ENCODE measurements at places on chromosomes 12 and 14. TPM values are rescaled to one million over a fixed set of nuclear protein-coding genes. Genes with fewer than 3 reads are reported as not detected.

DNA sequence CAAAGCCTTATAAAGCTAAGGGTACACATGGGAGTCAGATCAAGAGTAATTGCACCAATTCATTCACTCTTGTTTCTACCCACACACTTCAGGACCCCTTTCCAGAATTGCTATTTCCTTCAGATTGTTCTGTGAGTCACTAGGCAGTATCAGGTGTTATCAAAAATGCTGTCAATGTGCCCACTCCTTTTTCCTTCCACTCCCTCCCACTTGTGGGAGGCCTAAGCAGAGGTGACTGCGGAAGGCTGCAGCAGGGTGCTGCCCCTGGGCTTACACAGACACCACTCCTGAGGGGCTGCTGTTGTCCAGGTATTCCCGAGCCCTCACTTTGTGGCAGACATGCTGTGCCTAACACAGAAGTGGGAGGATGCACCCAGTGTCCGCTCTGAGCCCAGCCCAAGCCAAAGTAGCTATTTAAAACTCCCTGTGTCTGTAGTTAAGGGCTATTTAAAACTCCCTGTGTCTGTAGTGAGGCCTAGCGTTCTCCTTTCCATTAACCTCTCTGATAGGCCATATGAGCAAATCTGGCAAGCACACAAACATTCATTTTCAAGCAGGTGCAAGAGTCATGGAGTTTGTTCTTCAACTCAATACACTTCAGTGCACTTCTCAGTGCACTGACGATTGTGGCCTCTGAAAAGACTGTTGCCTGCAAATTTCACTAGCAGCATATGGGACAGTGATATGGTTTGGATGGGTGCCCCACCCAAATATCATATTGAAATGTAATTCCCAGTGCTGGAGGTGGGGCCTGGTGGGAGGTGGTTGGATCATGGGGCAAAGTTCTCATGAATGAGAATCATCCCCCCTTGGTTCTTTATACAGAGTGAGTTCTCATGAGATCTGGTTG is 117.8 kb downstream of the PHLDA1 start:
- DNase-seq: no peak

GRCh38 chr12:111444925-111445725 is 39.4 kb downstream of the SH2B3 start:
- DNase-seq: peak; percentile 87

- no peak for DNase-seq
These were observed 4.7 kb downstream of the DNAJC14 start for GRCh38 chr12:55824726-55825125.

EMC9 gene
- polyA plus RNA-seq: 21.2 TPM

- no peak for DNase-seq
These were observed 179.0 kb upstream of the KRR1 start for GRCh38 chr12:75690296-75690955.

GYS2 gene
- 0.16 TPM for polyA plus RNA-seq

GRCh38 chr14:77377502-77377844 is 294 bp downstream of the SAMD15 start:
- no peak for DNase-seq

DNA sequence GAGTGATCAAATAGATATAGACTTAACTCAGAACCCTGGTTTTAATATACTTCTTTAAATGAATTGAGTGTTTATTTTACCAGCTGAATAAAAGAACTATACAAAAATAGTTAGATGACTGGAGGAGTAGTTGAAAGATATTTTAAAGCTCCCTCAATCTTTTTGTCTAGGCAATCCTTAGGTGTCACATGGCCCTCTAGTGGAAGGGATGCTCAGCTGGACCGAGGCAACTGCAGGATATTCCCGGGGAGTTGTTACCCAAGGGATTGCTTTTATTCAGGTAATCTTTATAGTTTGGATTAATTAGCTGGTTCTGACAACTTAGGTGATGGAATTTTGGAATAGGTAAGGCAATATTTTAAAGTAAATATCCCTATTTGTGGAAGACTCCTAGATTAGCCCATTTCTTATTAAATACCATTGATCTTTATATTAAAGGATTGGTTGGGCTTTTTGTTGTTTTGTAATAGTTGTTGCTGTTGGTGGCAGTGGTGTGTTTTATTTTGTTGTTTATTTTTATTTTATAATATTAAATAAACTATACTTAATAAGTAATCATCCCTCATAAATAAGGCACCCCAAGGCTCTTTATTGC is 57.1 kb downstream of the ZDHHC17 start:
- peak; percentile 18 for DNase-seq

DNA sequence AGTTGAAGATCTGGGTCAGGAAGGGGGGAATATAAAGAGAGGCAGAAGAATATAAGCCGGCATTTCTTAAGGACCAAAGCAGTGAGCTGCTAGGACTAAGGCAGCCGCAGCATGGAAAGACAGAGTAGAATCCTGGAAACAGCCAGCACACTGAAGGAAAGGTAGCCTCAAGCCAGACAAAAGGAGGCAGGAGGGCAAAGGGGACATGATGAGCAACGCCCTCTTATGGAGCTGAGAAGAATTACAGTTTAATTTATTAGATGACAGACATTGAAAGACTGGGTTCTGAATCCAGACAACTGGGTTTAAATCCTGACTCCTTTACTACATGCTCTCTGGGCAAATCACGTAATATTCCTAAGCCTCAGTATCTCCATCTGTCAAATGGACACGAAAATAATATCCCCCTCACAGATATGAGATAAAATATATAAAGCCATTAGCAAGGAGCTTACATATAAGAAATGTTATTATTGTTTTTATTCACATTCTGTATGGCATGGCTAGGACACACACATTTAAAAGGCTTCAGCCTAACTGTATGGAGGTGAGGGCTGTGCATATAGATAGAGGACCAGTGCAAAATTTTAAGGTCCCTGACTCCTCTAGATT is 8.1 kb upstream of the PCED1B start:
- no peak for DNase-seq

VRTN gene
- polyA plus RNA-seq: not detected

OTOGL gene
- 8.1 TPM for polyA plus RNA-seq

GALC gene
- 9.9 TPM for polyA plus RNA-seq

DNA sequence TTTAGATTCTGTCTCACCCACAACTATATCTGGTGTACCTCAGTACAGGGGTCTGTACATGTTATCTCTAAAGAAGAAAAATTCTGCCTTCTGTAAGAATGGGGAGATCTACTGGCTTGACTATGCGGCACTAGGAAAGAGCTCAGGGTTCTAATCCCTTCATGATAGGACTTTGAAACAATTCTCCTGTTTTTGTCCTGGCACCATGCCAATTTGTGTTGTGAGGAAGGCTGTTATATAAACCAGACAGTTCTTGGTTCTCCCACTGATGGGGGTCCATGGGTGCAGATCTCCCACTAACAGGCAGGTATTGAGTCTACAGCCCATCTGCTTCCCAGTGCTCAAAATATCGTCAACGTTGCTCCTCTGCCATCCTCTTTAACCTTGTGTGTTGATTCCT is 883.7 kb downstream of the GALC start:
- no peak for DNase-seq

ACOT4 gene
- 0.63 TPM for polyA plus RNA-seq

CD163 gene
- polyA plus RNA-seq: 33.3 TPM

- DNase-seq: no peak
These were observed 6.0 kb downstream of the ALKBH2 start for GRCh38 chr12:109087250-109087649.

DNA sequence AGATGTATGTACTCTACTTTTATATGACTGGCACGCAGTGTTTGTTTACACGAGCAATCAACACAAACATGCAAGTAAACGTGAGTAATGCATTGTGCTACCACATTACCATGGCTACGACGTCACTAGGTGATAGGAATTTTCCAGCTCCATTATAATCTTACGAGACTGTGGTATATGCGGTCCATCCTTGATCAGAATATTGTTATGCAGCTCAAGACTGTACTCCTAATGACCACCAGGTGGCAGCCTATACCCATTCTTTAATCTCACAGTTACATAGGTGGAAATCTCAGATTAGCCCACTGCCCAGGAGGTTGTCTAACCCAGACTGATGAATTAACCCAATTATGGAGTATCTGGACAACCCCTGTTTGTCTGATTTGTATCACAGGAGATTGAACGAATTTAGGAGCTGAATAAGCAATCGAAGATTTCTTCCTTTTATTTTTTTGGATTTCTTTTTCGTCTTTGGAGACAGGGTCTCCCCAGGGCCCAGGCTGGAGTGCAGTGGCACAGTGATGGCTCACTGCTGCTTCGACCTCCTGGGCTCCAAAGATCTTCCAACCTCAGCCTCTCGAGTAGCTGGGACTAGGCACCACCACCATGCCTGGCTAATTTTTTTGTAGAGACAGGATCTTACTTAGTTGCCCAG is 8.7 kb upstream of the TESPA1 start:
- DNase-seq: no peak

DNA sequence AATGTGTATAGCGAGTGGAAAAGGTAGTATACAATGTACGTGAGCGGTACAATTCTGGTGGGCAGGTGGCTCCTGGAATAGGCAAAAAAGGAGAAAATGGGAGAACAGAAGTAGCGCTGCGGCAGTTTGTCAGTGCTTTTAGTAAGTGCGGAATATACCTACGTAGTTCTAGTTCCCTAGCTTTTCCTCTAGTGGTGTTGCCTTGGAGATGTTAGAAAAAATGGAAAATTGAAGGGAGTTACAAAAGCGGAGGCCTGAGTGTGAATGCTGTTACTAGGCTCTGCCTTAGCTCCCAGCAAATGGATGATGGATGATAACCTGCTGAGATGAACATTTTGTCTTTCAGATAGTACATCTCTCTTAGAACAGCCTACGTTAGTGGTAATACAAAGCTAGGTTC is 1.1 kb downstream of the TTC8 start:
- no peak for DNase-seq

DNA sequence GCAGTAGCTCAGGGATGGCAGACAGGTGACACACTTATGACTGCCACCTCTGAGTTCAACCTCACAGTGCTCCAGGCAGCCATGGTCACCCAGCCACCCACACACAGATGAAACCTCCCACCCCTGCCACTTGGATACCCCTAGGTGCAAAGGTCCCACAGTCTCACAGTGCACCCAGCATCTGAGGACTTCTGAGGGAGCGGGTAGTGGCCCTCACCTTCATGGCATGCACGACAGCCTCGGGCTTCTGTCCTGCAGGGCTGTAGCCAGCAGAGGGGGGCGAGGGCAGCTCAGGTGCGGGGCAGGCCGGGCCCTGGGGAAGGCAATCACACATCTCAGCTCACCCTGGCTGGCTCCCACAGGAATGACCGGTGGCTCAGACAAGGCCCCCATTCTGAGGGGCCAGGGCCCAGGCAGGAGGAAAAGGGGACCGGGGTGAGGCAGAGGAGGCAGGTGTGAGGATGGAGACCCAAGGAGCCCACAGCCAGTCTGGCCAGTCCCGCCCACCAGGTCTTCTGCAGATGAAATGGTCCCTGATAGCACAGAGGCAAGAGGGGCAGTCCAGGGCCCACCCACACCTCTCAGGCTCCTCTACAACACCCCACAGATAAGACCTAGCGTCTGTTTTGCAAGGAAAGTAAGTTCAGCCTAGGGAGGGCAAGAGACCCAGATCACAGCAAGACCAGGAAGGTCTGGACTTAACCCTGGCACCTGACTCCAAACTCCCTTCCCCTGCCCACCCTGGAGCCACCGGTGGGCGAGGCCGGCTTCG is 35.8 kb downstream of the CCNK start:
- no peak for DNase-seq

DNA sequence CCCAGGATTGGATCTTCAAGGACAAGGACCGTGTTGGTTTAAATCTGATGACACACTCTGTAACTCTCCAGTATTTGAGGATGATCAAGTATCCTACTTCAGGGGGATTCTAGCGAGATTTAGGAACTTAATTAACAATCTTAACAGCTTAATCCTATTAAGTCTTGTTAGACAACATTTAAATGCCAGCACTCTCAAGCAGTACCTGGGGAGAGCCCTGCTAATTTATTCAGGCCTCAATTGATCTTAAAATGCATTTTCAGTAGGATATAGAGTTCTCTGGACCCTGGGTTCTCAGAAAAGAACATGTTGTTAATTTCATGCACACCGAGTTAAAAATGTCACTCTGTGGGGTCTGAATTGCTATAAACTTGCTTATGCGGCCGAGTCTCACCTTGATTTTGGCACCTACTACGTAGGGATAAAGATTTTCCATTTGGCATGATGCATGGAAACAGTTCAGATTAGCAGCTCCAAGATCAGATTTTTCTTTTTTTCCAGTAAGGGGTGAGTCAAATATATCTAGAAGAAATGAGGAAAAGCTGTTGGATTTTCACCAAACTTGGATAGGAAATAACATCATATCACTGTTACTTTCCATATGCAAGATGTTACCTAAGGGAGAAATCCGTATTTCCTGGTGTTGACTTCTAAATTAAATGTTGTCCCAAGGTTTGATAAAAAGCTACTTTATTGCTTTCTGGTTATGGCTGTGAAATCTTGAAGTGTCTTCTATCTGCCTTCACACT is 76.1 kb downstream of the SLC24A4 start:
- no peak for DNase-seq

- DNase-seq: no peak
These were observed 295.3 kb downstream of the KCNC2 start for GRCh38 chr12:74914378-74914777.

DNA sequence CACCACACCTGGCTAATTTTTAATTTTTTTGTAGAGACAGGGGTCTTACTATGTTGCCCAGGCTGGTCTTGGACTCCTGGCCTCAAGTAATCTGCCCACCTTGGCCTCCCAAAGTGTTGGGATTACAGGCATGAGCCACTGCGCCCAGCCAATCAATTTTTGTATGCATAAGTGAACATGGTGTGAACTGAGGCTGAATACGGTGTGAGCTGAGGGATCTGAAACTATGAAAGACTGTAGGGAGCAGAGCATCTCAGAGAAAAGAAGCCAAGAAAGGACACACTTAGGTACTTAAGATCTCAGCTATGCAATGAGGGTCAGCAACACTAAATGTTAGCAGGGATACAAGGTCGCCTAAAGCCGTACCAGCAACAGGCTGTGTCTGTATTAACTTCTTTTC is 54.1 kb downstream of the KSR2 start:
- no peak for DNase-seq

NAA25 gene
- 4.6 TPM for polyA plus RNA-seq

DNA sequence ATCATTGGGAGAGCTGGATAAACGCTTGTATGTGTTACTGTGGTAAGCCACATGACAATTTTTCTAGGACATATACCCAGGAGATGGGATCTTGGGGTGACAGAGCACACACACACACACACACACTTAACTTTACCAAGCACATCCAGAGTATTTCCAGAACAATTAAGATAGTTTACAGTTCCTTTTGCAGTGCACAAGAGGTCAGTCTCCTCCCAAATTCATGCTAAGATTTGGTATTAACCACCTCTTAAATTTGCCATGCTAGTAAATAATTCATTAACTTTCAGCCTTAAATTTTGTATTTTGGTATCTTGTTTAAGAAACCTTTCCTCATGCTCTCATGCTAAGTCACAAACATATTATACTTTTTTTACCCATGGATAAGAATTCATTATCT is 33.9 kb upstream of the LIMA1 start:
- no peak for DNase-seq
